ENCODE measurements at places on chromosomes 4 and X. TPM values are rescaled to one million over a fixed set of nuclear protein-coding genes. Genes with fewer than 3 reads are reported as not detected.

The AVPR2 gene
- total RNA-seq, result 0.77 TPM

The GAGE13 gene
- not detected for total RNA-seq

The NAA10 gene
- total RNA-seq, result 85.5 TPM

The PRMT9 gene
- total RNA-seq, result 8.3 TPM

The NPY2R gene
- 3.6 TPM for total RNA-seq

The KLB gene
- not detected for total RNA-seq

The SSX7 gene
- total RNA-seq, result not detected

The FRG2 gene
- total RNA-seq, result not detected

The PNMA6A gene
- 1.3 TPM for total RNA-seq

The PCDH7 gene
- 6.1 TPM for total RNA-seq

The SLC49A3 gene
- 19.9 TPM for total RNA-seq

The PAGE2 gene
- not detected for total RNA-seq

The CCSER1 gene
- 3.0 TPM for total RNA-seq

The DIPK2B gene
- total RNA-seq, result 286 TPM

The CENPVL2 gene
- total RNA-seq, result not detected

The RTL3 gene
- total RNA-seq, result not detected

The UBL4A gene
- 16.8 TPM for total RNA-seq

The ITIH6 gene
- 0.13 TPM for total RNA-seq

The ZFYVE28 gene
- total RNA-seq, result 0.44 TPM

The PDLIM3 gene
- 0.67 TPM for total RNA-seq

The GUCY1B1 gene
- total RNA-seq, result 1.1 TPM

The HPF1 gene
- total RNA-seq, result 30.2 TPM

The CSAG3 gene
- 5.5 TPM for total RNA-seq

The ATOH1 gene
- not detected for total RNA-seq

The MMRN1 gene
- 304 TPM for total RNA-seq

The UGT2B15 gene
- not detected for total RNA-seq

The CYTL1 gene
- not detected for total RNA-seq

The RAB40AL gene
- 0.62 TPM for total RNA-seq

The NXF3 gene
- 1.3 TPM for total RNA-seq

The ANKRD50 gene
- 39.1 TPM for total RNA-seq

The OSTC gene
- total RNA-seq, result 191 TPM

The SLC9A7 gene
- total RNA-seq, result 11.4 TPM

The BMX gene
- total RNA-seq, result 0.74 TPM

The ZNF141 gene
- 17.0 TPM for total RNA-seq

The FAM133A gene
- total RNA-seq, result 0.31 TPM

The MAP9 gene
- 9.2 TPM for total RNA-seq

The FOXR2 gene
- total RNA-seq, result not detected

The SLC25A6 gene
- 488 TPM for total RNA-seq

The CT45A1 gene
- total RNA-seq, result not detected

The IBSP gene
- not detected for total RNA-seq

The ZMAT1 gene
- total RNA-seq, result 7.3 TPM

The BTK gene
- total RNA-seq, result 9.4 TPM

The FBXW7 gene
- 44.7 TPM for total RNA-seq

The CMC4 gene
- total RNA-seq, result 6.1 TPM

The HHIP gene
- 0.46 TPM for total RNA-seq

The NXT2 gene
- 9.5 TPM for total RNA-seq

The P2RY10 gene
- total RNA-seq, result not detected

The PRR32 gene
- total RNA-seq, result not detected

The TLR8 gene
- total RNA-seq, result not detected
